ENCODE measurements at places on chromosomes 1 and 21.

- DNase-seq: no peak
These were observed 22.5 kb downstream of the FMN2 start for GRCh38 chr1:240114222-240114621.

GRCh38 chr1:225461533-225462428 is 33.9 kb upstream of the LBR start:
- no peak for DNase-seq

DNA sequence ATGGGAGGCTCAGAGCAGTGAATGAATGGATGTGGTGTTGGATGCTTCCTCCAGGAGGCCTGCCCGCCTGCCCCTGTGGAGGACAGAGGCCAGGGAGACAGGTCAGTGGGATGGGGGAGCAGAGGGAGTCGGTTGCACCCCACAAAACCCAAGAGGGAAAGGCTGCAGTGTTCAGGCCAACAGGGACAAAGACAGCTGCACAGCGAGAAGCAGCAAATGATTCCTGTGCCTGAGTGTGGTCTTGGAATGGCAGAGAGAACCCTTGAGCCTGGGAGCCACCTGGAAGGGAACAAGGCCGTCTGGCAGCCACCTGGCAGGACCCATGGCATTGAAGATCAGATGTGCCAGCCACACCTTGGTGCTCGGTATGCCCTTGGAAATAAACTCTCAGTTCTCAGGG is 8.1 kb downstream of the TFF3 start:
- no peak for DNase-seq

DNA sequence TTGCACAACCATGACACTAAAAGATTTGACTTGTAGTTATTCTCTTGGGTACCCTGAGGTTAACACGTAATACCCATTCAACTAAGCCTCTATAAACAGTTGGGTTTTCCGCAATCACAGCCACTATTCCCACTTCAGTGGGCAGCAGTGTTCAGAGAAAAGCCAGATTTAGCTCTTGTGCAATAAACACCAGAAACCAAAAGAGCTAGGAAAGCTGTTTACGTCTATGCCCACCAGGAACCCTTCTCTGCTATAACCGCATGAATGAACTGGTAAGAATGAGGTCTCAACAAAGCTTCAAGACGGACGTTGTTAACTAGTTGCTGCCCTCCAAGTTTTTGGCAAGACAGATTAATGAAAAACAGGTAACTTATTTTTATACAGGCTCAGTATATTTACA is 101.3 kb downstream of the SLC45A1 start:
- DNase-seq: no peak

DNA sequence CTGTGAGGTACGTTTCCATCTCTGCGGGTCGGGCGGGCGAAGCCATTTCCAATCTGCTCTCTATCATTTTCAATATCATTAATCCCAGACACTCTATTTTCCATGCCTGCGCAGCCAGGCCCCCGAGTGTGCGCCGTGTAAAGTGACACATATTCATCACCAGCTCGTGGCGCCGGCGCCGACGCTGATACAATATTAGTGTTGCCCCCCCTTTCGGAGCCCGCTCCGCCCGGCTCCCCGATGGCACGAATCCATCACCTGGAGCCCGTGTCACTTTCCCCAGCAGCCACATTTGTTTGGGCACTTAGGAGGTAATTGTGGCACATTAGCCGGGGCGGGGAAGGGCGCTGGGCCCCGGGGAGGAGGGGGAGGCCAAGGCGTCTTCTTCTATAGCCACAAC is 33.7 kb upstream of the DMBX1 start:
- no peak for DNase-seq

- no peak for DNase-seq
These were observed 195.2 kb downstream of the FCRL5 start for GRCh38 chr1:157357111-157357510.

GRCh38 chr1:100734676-100735075 is 15.1 kb downstream of the VCAM1 start:
- no peak for DNase-seq

DNA sequence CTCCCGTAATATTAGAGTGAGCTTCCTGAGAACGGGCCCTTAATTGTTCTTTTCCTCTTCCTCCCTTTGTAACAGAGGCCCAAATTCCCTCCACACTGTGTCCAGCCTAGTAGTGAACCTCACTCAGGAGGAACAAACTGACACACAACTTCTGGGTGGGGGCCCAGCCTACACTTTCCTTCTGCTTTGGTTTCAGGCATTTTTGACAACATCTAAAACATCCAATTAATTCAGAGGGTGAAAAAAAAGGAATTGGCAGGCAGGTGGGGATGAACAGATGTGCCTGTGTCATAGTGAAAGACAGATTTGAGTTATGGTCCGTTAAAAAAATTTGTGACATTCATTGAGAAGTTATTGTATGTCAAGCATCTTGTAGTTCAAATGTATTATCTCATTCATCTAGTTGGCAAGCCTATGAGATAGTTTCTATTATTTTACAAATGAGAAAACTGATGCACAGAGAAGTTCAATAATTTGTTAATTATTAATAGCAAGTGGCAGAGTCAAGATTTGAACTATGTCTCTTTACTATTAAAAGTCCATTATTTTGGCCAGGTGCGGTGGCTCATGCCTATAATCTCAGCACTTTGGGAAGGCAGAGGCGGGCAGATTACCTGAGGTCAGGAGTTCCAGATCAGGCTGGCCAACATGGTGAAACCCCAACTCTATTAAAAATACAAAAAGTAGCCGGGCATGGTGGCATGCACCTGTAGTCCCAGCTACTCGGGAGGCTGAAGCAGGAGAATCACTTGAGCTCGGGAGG is 41.6 kb upstream of the LRIG2 start:
- no peak for DNase-seq

DNA sequence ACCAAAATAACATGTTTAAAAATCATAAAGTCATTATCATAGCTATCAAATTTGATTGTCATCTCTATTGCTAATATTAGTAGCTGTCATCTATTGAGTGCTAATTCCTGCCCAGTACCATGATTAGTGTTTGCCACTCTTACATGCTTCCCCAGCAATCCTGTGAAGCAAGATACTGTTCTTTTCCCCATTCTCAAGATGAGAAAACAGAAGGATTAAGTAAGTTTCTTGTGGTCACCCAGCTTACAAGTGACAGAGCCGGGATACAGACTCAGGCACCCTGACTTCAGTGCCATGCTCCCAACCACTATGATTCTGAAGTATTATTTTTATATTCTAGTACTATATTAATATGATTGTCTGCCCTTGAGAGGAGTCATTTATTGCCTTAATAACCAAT is 36.5 kb downstream of the LRRC8C start:
- no peak for DNase-seq

DNA sequence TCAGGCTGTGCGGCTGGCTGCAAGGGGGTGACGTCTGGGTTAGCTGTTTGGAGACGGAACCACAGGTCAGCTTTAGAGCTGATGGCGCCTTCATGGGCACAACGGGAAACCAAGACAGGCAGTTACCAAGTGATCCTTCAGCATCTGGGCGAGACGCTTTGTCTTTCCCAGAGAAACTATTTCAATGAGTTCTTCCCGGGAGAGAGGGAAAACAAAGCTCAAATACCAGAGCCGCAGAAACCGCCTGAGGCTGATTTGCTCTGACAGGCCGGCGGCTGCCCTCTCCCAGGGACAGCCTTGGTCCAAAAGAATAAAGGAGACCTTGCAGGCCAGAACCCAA is 76.5 kb downstream of the CD58 start:
- DNase-seq: no peak

DNA sequence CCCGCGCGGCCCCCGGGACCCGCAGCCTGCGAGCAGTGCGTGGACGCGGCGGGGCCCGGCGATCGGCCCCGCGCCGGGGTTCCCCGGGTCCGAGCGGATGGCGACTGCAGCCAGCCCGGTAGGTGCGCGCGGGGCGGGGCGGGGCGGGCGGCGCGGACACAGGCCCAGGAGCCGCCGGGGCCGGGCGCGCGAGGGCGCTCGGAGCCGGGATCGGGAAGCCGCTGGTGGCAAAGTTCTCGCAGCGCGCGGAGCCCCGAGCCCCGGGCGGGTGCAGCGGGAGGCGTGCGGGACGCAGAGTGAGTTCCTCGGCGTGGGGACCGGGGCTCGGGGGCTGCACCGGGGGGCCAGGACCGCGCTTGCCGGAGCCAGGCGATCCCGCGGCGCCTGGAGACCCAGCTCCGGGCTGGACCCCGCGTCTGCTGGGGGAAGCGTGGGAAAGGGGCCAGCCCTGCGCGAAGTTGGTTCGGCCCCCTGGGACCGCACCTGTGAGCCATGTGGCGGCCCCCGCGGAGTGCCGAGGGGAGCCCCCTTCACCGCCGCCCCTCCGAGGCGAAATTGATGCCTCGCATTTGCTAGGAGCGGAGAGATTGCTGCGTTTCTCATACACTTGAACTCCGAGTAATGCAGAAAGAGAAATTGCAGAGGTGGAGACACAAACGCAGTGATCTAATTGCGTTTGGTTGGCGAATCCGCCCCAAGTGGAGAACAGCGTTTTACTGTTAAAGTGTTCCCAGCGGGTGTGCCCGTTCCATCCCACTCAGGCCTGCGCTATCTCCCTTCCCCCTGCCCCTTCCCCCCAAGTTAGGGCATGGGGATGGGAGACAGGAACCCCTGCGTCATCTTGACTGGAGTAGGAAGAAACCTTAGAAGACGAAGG is 228.9 kb upstream of the TMEM51 start:
- no peak for DNase-seq

- no peak for DNase-seq
These were observed 10.7 kb upstream of the IFNAR1 start for GRCh38 chr21:33314111-33314510.

GRCh38 chr1:33660244-33660643 is 187.8 kb downstream of the ZSCAN20 start:
- DNase-seq: no peak

DNA sequence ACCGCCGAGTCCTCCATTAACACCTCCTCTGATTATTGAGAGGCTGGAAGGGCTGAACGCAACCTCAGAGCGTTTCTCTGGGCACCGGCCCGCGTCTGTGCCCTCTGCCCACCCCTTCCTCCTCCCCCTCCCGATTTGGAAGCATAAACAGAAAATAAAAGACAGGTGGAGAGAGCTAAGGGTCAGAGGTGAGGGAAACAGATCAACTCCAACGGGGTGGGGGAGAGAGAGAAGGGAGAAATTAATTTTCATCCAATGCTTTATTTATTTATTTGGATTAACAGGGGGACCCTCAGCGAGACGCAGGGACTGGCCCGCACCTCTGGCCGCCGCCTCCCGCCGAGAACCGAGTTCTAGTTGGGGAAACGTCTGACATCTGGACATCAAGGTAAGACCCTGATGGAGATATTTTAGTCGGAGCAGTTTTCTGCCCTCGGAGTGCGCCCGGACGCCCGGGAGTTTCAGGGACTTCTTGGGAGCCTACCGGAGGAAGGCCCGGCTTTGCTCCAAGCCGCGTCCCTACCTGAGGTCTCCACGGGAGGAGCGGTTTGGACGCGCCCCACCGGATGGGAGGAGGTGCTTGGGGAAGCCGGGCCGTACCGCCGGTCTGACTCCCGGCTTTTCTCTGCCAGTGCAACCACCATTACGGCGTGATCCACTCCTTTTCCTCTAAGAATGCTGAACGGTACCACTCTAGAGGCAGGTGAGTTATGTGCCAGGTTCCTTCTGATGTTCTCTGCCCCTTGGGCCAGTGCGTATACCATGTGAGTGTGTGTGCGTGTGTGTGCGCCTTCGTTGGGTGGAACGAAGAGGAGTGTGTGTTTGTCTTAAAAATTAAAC is 5.1 kb upstream of the LHX9 start:
- no peak for DNase-seq

DNA sequence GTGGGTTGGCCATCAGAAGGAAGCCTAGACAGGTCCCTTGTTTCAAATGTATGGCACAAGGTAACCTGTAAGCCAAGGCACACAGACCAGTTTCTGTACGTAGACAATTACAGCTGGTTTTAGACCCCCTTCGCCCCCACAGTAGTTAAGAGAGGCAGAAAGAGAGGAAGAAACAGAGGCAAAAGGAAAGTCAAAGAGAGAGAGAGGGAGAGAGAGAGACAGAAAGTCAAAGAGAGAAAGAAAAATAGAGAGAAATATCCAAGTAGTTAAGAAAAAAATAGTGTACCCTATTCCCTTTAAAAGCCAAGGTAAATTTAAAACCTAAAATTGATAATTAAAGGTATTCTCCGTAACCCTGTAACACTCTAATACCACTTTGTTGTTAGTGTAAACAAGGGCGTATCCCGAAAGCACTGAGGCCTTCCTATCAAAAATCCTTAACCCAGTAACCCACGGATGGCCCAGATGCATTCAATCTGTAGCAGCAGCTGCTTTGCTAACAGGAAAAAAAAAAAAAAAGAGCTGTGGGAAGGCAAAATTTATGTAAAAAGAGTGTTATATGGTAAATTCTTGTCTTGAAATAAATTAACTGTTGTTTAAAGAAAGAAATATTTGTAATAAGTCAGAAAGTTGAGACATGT is 49.4 kb downstream of the ADCY10 start:
- DNase-seq: no peak

GRCh38 chr1:70906800-70907199 is 140.8 kb downstream of the PTGER3 start:
- DNase-seq: no peak

DNA sequence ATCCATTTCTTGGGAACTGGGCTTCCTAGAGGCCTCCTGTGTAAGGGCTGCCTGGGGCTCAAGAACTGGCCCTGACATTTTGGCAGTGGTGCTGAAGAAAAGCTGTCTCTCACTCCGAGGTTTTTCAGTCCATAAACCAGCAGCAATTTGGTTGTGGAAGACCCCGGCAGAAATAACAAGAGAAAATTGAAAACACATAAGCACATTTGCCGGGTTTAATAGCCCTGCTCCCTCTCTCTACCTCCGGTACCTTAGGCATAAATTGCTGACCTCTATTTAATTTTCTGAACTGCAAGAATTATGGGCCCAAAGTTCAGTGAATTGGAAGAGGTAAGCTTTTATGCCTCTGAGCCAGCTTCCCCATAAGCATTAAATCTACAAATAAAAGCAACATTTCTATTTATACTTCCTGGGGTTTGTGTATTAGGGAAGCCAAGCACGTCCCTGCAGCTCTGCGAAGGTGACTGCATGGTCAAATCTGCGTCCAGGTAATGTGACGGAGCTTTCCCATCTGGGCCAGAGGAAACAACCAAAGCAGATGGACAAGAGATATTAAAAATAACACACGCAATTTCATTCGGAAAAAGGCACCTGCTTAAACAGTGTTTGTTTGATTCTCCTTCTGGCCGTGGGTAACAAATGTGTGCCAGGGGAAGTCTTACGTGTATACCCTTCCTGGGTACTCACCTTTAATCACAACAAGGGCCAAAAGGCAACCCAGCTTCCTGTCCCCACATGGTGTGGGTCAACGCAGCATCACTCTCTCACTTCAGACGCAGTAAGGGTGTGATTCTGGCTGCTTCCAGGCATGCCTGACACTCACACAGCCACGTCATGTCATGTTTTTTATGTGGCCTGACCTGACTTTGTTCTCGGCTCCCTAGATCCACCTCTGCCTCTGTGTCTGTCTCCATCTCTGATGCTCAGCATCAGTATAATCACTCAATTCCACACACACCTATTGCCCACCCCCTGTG is 69.2 kb downstream of the PAPPA2 start:
- DNase-seq: no peak

GRCh38 chr1:43705334-43705733 is 2.0 kb upstream of the ST3GAL3 start:
- no peak for DNase-seq

DNA sequence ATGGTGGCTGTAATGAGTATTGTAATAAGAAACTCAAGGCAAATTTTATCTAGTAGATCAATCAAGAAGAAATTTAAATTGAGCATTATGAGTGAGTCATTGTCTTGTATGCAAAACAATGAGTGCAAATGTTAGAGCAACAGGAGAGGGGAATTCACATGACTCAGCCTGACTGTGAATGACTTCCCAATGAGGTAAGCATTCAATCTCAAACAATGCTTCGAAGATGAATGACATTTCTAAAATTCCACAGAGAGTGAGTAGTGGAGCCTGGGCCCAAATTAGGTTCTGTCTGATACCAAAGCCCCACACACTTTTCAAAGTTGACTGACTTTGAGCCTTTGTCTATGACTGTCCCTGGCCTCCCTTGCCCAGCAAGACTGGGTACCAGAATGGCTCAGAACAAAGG is 738.0 kb downstream of the PTPRU start:
- no peak for DNase-seq

All from anterior cingulate cortex (tissue), 58 donors.